ENCODE measurements at places on chromosomes 12 and 14.

GRCh38 chr12:89235189-89235993 is 116.9 kb downstream of the DUSP6 start:
- no peak for DNase-seq

- DNase-seq = no peak
Observed at GRCh38 chr12:85357609-85358008, 77.6 kb downstream of the ALX1 start.

- DNase-seq = no peak
Observed at GRCh38 chr12:106913456-106913855, 42.3 kb upstream of the TMEM263 start.

- DNase-seq = no peak
Observed at GRCh38 chr14:37078131-37078530, 94.3 kb downstream of the SLC25A21 start.

DNA sequence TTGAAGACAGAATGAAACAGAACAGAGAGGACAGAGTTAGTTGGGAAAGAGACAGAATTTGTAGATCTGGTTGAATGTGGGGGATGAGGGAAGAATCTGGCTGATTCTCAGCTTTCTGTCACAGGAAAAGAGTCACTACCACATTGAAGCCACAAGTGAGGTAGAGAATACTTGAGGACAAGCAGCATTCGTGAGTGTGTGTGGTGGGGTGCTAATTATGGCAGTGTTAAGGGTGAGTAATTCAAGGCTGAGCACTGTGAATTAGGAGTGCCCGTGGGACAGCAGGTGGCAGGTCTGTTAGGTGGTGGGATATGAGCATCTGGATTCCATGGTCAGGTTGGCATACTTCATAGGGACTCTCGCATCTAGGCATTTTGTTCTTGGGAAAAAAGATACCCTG is 347.4 kb upstream of the PRICKLE1 start:
- DNase-seq = no peak

- no peak for DNase-seq
Observed at GRCh38 chr12:93234641-93235040, 143.1 kb upstream of the NUDT4 start.

DNA sequence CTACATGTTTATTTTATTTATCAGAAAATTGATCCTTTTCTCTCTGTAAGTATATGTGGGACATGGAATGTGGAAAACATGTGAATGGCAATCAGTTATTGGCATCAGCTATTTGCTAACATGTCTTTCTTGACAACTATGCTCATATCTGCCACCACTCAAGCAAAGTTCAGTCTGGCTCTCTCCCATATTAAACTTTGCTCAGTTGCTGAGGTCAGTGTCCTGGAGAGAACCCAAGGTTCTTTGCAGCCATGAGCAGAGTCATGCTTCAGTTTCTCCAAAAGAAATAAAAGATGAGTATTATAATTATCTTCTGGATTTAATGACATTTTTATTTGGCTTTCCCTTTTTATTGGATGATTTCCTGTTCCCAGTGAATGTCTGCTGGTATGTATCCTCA is 42.6 kb downstream of the A2M start:
- no peak for DNase-seq

GRCh38 chr14:102279688-102280348 is 25.1 kb downstream of the MOK start:
- DNase-seq = no peak

DNA sequence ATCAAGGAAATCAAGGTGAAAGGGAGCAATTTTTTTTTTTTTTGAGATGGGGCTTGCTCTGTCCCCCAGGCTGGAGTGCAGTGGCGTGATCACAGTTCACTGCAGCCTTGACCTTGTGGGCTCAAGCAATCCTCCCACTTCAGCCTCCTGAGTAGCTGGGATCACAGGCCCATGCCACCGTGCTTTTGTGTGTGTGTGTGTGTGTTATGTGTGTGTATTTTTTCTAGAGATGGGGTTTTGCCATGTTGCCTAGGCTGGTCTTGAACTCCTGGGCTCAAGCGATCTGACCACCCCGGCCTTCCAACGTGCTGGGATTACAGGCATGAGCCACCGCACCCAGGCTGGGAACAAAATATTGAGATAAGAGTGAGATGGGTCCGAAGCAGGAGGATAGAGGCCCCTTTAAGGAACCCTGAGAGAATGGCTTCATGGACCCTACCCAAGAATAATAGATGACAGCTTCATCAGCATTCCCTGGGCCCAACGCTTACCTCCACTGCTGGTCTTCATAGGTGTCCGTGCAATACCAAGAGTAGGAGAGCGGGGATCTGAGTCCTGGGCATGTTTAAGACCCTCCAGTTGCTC is 1.0 kb downstream of the CDCA3 start:
- no peak for DNase-seq

DNA sequence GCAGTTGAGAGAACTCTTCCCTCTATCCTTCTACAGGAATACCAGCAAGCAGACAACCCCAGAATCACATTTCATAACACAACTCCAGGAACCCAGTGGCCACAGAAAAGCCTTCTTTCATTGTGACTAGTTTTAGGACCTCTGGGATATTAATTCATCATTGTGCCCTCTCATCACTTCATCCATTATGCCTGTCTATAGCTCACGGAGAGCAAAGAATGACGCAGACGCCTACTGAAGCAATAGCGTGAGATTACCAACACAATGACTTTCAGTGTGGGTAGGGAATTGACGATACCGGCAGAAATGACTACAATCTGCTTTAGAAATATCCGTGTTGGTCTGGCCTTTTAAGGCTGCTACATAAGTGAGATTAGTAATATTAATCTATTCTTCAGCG is 158.1 kb upstream of the FOXG1 start:
- DNase-seq = no peak

DNA sequence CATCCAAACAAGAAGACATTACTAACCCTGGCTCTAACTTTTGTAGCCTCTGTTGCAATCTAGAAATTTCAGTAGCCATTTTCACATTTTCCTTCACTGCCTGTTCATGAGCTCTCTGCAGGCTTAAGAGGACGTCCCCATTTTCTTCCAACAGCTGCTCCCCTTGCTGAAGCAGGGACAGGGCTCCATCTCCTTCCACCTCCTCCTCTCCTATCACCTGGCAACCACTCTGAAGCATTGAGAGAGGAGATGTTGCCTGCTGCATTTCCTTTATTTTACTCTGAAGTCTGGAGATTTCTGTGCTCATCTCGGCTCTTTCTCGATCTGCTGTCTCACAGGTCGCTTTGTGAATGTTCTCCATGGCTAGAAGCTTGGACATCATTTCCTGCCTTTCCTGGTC is 73.3 kb downstream of the NIN start:
- no peak for DNase-seq

DNA sequence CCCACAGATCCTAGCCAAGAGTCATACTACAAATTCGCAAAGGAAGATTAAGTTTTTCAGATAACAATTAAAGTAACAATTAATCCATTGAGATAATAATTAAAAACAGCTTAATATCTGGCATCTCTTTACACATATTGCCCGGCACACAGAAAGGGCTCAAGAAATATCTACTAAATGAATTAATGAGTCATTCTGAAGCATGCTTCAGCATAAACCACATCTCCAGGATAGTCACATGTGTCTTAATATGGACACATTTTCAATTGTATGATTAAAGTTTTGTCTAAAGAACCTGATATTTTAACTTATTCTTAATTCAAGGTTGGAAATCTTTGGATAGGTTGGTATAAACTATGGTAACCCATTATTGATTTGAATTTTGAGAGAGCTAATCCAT is 9.6 kb downstream of the ITPR2 start:
- DNase-seq = no peak

- no peak for DNase-seq
Observed at GRCh38 chr12:24462946-24463345, 486.0 kb downstream of the BCAT1 start.

GRCh38 chr12:9118158-9118557 is 2.4 kb upstream of the A2M start:
- DNase-seq = no peak

- DNase-seq = no peak
Observed at GRCh38 chr12:11893998-11894397, 176.7 kb upstream of the BCL2L14 start.

DNA sequence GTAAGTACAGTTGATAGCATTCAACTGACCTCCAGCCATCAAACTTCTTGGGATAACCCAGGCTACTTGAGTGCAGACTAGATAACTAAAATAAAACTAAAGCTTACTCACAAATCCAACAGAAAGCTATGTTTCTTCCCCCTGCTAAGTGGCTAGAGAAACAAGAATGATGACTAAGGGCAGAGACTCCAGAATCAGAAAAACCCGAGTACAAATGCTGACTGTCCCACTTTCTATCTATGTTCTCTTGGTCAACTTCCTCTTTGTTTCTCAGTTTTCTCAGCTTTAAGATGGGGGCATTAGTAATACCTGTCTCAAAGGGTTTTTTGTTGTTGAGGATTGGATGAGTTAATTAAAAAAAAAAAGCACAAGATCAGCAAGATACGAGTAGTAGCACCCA is 6.1 kb upstream of the NUAK1 start:
- DNase-seq = no peak

DNA sequence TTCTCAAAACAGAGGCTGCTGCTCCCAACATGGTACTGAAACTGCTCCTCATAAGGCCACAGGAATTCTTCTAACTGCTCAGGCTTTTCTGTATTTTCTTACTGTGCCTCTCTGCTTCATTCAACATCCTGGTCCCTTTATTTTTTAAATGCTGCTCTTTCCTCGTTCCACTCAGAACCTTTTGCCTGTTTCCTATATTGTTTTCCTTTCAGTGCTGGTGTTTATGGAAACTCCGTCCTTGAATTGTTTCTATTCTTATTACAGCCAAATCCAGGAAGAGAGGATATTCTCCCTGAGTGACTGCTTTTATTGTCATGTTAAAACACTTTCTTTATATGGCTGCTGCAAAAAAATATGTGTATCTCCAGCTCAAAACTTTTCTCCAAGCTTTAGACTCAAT is 173.0 kb upstream of the E2F7 start:
- no peak for DNase-seq

- DNase-seq = no peak
Observed at GRCh38 chr14:39680777-39681176, 248.5 kb upstream of the FBXO33 start.

GRCh38 chr12:111442301-111443045 is 36.8 kb downstream of the SH2B3 start:
- DNase-seq = no peak

GRCh38 chr14:103686831-103687485 is 28.3 kb downstream of the XRCC3 start:
- no peak for DNase-seq

GRCh38 chr12:65477721-65478120 is 199.2 kb downstream of the MSRB3 start:
- no peak for DNase-seq

- DNase-seq = no peak
Observed at GRCh38 chr12:69575346-69575745, 9.9 kb upstream of the CCT2 start.

DNA sequence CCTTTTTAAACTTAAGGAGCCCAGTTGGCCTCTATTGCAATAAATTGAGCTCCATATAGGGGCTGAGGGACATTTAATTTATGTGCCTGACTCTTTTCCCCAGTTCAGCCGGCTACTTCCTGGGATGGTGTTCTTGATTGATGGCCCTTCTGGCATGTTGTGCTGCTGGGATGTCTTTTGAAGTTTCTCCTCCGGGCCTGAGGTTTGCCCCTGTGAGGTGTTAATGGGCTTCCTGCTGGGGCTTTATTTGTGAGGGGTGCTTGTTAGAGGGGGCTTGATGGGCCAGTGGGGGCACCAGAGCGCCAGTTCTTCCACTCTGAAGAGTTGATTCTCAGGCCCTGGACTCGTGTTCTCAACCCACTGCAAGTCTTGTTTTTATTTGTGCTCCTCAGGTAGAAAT is 69.6 kb downstream of the CHST11 start:
- no peak for DNase-seq

GRCh38 chr12:123388177-123388950 is 4.4 kb downstream of the KMT5A start:
- DNase-seq = peak; percentile 68

DNA sequence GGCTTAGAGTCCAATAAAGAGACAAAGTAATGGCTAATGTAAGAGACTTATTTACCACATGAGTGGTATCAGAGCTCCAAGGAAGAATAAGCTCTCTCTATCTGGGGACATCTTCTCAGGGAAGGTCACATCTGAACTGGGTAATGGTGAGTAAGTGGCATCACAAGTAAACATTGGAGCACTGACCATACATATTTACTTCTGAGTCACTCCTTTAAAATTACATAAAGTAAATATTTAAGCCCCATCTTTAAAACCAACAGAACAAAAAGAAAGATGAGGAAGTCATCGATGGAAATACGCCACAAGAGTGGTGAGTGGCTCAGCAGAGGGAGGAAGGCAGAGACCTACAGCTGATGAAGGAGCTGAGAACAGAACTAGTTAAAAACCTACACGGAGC is 159.9 kb downstream of the DUSP6 start:
- no peak for DNase-seq

DNA sequence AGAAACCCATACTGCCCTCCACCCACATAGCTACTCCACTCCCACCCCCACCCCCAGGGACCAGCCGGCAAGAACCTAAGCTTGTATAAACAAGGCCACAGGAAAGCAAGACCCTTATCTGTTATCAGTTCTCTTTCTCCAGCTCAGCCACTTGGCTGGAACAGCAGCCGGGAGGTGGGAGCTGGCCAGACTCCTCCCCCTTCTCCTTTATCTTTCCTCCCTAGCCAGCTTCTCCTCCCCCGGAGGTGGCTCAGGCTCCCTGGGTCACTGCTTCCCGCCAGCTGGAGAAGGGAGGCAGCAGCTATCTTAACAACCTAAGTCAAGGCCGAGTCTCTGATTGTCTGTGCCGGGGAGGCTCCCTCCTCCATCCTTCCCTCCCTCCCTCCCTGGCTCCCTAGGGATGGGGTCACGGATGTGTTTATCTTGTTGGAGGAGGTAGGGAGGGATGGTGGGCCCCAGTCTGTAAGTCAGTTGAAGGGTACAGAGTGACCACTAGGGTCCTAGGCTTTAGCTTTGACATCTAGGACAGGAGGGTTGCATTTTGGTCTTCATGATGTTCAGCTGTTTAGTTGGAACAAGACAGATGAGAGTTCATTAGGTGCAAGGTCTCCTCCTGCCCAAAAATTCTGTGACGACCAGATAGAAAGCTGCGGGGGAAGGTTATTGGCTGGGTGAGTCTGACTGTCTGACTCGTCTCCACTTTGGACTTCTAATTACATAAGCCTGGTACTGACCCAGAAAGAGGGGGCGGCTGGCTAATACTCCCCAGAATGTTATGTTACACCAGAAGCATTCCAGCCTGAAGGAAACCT is 29.7 kb downstream of the ZFP36L1 start:
- DNase-seq = no peak

GRCh38 chr12:89228491-89228890 is 123.8 kb downstream of the DUSP6 start:
- no peak for DNase-seq

- no peak for DNase-seq
Observed at GRCh38 chr12:32033406-32033805, 73.2 kb upstream of the BICD1 start.

- no peak for DNase-seq
Observed at GRCh38 chr12:55017416-55017925, 2.3 kb upstream of the NEUROD4 start.

- no peak for DNase-seq
Observed at GRCh38 chr14:104786726-104787675, 8.5 kb downstream of the AKT1 start.

Measured in effector memory CD8-positive, alpha-beta T cell (primary cell).